ENCODE measurements at places on chromosomes 1 and 21.

DNA sequence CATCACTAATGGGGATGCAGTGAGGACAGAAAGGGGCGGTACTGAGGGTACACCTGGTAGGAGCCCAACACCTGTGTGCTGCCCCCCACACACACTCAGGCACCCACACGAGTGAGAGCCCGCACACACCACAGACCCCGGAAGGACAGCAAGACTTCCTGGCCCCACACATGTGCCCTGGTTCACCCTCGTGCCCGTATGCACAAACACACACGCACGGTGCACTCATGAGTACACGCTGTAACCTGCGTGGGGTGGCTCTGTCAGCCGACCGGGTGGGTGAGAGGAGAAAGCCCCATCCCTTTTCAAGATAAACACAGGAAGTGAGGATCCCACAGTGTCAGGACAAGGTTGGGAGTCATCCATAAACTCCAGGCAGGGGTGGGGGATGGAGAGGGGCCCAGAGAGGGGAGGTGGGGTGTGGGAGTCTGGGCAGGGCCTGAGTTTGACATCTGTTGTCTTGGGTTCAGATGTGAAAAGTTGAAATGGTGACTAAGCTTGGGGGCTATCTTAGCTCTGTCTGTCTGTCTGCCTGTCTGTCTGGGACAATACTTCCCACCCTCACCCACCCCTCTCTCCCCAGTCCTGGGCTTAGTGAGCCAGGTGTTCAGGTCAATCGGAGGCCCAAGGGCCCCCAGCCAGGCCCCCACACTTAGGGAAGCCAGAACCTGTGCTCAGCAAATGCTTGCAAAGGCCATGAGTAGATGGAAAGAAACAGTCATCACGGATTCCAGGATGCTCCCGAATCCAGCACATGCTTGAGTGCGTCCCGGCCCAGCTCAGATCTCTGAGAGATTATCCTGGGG, 119.8 kb upstream of the ZBTB40 start:
- no peak for DNase-seq

DNA sequence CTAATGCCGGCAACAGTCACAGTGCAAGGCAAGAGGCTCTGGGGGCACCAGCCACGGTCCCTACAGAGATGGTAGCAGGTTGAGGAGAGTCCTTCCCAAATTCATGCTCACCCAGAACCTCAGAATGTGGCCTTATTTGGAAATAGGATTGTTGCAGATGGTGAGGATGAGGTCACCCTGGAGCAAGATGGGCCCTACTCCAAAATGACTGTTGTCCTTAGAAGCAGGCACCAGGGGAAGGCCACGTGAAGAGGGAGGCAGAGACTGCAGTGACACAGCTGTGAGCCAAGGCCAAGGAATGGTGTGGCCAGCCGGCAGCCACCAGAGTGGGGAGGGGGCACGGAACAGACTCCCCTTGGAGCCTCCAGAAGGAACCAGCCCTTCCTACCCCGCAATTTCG, 70.8 kb upstream of the CLDN14 start:
- DNase-seq: no peak

- no peak for DNase-seq
Observed at GRCh38 chr1:121483961-121484424, 299.2 kb downstream of the SRGAP2C start.

- DNase-seq: no peak
Observed at GRCh38 chr1:202282596-202283283, 59.0 kb downstream of the UBE2T start.

GRCh38 chr1:48114596-48115382, 107.7 kb upstream of the SLC5A9 start:
- DNase-seq: no peak

DNA sequence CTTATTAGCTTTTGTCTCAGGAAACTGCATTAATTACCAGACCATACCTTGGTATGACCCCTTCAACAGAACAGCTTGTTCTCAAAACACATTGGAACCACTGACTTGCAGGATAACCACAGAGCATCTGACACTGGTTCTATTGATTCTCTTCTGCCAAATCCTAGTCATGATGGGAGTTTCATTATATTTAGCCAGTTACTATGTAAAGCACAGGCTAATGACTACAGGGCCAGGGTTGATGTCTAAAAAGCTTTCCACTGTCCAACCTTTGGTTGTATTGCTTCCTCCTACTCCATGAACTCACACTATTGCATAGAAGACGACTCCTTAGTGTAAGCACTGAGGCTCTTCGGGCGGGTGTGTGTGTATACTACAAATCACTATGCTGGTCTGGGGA, 3.8 kb downstream of the STMN1 start:
- no peak for DNase-seq

- no peak for DNase-seq
Observed at GRCh38 chr21:23402929-23403520, 2204.3 kb downstream of the MRPL39 start.
